ENCODE measurements at places on chromosomes 7 and 10. TPM values are rescaled to one million over a fixed set of nuclear protein-coding genes. Genes with fewer than 3 reads are reported as not detected.

GRCh38 chr7:117774943-117775342 is 98.3 kb downstream of the CTTNBP2 start:
- no peaks in the 10 kb centered on the region for H3K4me1 ChIP-seq
- DNase-seq, result no peak
- no peaks in the 10 kb centered on the region for H3K27me3 ChIP-seq
- H3K4me3 ChIP-seq, result no peak overlapping the region
- H3K27ac ChIP-seq, result no peak overlapping the region

DNA sequence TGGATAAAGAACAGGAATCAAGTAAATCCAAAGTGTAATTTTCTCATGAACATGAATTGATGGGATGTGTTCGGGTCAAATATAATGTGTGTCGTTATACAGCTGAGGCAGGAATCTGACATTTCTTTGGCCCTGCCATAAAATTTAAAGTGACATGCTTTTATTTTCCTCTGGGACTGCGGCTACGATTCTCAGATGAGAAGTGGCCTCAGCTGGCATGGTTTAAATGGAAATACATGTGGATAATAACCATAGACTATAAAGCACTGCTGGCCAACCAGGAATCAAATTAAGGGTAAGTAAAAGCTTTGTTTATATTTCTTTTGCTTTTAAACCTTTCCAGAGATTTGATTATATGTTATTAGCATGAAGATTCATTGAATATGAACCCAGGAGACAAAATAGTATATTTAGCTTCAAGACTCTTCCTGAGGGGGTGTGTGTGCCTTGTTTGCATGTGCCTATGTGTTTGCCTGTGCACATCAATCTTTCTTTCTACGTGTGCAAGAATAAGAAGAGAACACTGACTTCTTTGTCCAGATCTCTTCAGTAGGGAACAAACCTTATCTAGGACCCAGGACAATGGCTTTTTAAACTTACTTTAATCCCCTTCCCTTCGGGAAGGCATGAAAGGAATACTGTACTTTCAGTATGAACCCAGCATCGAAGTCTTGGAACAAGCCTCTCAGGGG is 629.0 kb upstream of the PFKP start:
- no peak for DNase-seq
- no peak overlapping the region for H3K4me3 ChIP-seq
- H3K4me1 ChIP-seq, result no peaks in the 10 kb centered on the region
- H3K36me3 ChIP-seq, result no peaks in the 10 kb centered on the region
- no peak overlapping the region for H3K27ac ChIP-seq
- H3K27me3 ChIP-seq, result no peaks in the 10 kb centered on the region

GRCh38 chr7:31066516-31067130 is 14.5 kb downstream of the ADCYAP1R1 start:
- no peaks in the 10 kb centered on the region for H3K36me3 ChIP-seq
- H3K4me1 ChIP-seq, result no peaks in the 10 kb centered on the region
- H3K4me3 ChIP-seq, result no peak overlapping the region
- H3K27ac ChIP-seq, result no peak overlapping the region

- H3K27me3 ChIP-seq, result no peaks in the 10 kb centered on the region
- no peak overlapping the region for H3K27ac ChIP-seq
Observed at GRCh38 chr7:94011714-94012353, 7.7 kb upstream of the BET1 start.

- H3K4me3 ChIP-seq, result no peak overlapping the region
- peaks cover 4% of the 10 kb centered on the region for H3K4me1 ChIP-seq
- H3K27ac ChIP-seq, result no peak overlapping the region
Observed at GRCh38 chr10:96122824-96123223, 7.3 kb upstream of the ZNF518A start.

GRCh38 chr7:73418113-73418703 is 15.4 kb upstream of the FZD9 start:
- DNase-seq, result no peak
- no peak overlapping the region for H3K27ac ChIP-seq
- H3K4me1 ChIP-seq, result no peaks in the 10 kb centered on the region

DNA sequence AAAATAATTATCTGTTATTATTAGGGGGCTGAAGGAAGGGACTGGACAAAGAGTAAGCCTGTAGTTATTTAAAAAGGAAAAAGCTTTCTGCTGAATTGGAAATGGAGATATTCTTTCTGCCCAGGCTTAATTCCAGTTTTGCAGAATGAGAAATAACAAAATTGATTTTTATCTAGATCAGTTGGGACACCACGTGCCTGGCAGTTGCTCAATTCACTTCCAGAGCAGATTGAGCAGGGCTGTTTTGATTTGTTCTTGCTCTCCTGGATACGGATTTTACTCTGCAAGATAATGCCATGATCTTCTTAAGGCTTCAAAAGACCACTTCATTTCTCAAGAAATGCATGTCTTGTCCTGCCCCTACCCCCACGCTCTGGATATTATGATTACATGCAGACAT is 524.3 kb downstream of the TCERG1L start:
- no peak overlapping the region for H3K4me3 ChIP-seq
- H3K4me1 ChIP-seq, result no peaks in the 10 kb centered on the region
- H3K36me3 ChIP-seq, result no peaks in the 10 kb centered on the region
- H3K27me3 ChIP-seq, result no peaks in the 10 kb centered on the region
- no peak overlapping the region for H3K27ac ChIP-seq

DNA sequence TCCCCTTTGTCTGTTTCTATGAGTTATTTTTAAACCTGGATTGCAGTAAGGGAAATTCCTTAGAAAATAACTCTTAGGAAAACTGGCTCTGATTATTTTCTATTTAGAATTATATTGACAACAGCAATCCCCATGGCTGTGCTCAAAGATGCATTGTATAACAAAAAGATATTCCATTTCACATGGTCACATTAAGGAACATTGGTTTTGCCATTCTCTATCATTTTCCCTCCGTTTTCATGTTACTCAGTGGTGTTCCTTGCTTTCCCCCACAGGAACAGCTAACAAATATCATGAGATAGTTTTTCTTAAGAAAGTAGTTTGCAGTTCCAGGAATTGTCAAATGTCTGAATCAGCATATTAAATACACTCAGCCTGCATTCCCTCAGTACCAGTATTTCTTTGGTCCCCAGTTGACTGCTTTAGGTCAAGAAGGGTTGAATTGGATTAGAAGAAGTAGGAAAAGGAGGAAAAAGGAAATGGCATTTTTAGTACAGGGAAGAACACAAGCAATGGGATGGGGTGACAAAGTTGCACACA is 436.7 kb downstream of the TNS3 start:
- no peak for DNase-seq
- no peaks in the 10 kb centered on the region for H3K27me3 ChIP-seq
- H3K36me3 ChIP-seq, result no peaks in the 10 kb centered on the region
- no peaks in the 10 kb centered on the region for H3K4me1 ChIP-seq
- no peak overlapping the region for H3K4me3 ChIP-seq

GRCh38 chr10:26468700-26469099 is 30.6 kb downstream of the APBB1IP start:
- H3K36me3 ChIP-seq, result no peaks in the 10 kb centered on the region
- no peak overlapping the region for H3K27ac ChIP-seq
- H3K4me1 ChIP-seq, result peaks cover 4% of the 10 kb centered on the region
- no peaks in the 10 kb centered on the region for H3K27me3 ChIP-seq
- H3K4me3 ChIP-seq, result no peak overlapping the region

Gene PTN
- total RNA-seq, result 28.6 TPM

Gene SPAM1
- total RNA-seq, result not detected
